ENCODE measurements at places on chromosomes 2 and 18.
A peak's percentile ranks its signal among the peaks of the same experiment; 100 is the strongest.

- no peak for DNase-seq
These were observed 37.3 kb downstream of the EMX1 start for GRCh38 chr2:72954376-72955227.

- DNase-seq = no peak
These were observed 76.1 kb downstream of the SEPTIN10 start for GRCh38 chr2:109537565-109538222.

GRCh38 chr2:15914596-15915385, 25.6 kb upstream of the MYCN start:
- no peak for DNase-seq

DNA sequence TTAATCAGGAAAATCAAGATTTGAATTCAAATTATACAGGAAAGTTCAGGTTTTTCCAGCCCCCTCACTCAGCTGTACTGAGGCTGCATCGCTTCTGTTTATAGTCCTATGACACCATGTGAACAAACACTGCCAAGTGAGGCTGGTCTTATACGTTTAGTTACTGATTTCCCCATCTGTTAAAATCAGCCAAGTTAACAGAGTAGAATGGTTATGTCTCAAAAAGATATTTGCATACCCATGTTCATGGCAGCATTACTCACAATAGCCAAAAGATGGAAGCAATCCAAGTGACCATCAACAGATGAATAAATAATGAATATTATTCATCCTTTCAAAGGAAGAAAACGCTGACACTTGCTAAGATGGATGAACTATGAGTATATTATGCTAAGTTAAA, 43.8 kb downstream of the REEP1 start:
- DNase-seq = no peak

DNA sequence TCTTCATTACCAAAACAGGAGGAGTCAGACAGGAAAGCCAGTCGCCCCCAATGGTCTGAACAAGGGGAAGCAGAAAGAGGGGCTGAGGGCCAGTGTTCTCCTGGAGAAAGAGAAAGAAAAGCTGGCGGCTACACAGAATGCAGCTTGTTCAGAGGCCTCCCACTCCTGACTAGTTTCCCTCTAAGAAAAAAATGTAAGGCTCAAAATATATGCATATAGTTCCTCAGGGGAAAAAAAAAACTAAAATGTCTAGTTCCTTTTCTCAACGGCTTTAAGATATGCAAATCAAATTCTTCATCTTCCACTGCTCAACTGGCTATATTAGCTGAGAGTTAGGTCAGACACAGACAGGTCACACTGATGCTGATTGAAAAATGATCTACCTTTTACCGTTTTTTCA, 18.6 kb downstream of the MBOAT2 start:
- no peak for DNase-seq

- DNase-seq = peak; percentile 46
These were observed 240.4 kb downstream of the MBD2 start for GRCh38 chr18:53984021-53984420.

All from mammary epithelial cell (primary cell).